NCI-H748 treated with DMSO at 0.1 percent for 48 hours (cell line): ENCODE measurements at places on chromosomes 2 and 18.

GRCh38 chr2:127563458-127564428 lies 28.3 kb downstream of the MYO7B start:
- no peak for DNase-seq

GRCh38 chr2:238016526-238016925 lies 44.3 kb upstream of the SCLY start:
- no peak for DNase-seq

GRCh38 chr18:40108596-40108995 lies 1846.4 kb upstream of the PIK3C3 start:
- DNase-seq = peak; percentile 31

DNA sequence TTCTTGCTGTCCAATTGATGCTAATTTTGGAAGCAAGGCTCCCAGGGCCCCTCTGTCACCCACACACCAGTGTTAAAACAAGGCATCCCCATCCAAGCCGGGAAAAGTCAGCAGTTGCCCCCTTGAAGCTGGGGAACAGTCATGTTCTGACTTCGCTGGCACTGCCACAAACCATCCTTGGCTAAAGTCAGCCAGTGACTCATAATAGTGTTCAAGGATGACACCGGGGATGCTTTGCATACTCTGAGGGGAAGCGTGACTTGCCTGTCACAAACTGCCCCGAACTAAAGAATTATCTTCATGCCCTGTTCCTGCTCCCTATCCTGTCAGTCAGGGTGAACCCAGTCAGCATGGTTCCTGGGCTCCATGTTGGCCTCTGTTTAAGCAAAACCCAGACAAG lies 37.0 kb downstream of the TGFA start:
- no peak for DNase-seq

DNA sequence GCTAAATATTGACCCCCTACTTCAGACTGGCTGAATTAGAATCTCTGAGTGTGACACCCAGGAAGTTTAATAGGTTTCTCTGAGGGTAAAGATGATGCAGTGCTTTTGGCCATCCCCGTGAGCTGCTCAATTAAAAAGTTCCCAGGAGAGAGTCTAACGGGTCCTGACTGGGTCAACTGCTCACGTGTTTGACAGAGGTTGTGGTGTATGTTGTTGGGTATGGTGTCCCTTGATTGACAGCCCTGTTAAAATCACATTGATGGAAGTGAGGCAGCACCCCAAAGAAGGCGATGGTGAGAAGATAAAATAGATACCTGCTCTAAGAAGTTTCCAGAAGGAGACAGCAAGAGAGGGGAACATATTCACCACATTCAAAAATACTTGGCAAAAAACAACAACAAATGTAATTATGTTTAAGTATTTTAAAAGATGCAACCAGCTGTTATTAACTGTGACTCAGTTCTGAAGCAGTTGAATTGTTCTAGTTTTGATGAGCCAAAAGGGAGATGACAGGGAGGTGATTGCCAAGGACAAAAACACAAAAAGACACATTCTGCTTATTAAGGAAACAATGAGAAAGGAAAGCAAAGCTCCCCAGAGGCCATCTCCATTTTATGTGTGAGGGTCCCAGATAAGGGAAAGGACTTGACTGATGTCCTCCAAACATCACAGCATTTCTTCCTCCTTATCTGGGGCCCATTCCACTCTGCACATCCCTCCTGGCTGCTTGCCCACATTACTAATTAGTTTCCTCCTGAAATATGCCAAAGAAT lies 11.5 kb upstream of the GMCL1 start:
- no peak for DNase-seq

GRCh38 chr2:16137080-16137755 lies 196.9 kb downstream of the MYCN start:
- no peak for DNase-seq

DNA sequence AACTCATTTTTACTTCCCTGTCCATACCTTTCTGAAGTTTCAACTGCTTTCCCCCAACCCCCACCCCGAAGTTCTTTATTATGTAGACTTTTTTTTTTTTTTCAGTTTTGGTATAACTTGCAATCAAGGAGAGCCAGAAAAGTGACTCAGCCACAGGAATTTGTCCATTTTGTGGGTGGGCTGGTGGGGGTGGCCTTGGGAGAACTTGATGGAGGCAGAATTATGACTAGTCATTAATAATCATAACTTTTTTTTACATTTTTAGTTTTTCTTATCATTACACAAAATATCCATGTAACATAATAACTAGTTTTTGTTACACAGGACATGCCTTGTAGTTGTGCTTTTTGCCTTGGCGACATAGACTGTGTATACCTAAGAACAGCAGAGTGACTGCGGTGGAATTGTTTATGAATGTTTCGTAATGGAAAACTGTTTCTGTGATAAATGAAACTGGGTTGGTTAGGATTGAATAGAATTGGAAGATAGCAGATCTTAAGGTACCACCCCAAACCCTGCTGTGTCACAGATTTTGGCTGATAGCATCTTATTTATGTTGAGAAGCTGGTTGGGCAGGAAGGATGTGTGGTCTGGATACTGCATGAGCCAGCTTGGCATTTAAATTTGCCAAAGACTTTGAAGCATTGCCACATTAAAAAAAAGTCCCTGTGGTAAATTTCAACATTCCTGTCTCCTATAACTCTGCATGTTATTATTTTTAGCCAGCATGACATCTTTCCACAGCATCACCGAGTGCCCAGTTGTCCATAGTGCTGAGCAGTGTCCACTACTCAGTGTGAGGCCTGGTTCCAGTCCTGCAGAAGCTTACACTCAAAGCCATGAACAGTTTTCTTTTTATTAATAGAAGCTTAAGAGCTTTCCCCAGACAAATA lies 30.7 kb downstream of the LYPD6B start:
- no peak for DNase-seq

DNA sequence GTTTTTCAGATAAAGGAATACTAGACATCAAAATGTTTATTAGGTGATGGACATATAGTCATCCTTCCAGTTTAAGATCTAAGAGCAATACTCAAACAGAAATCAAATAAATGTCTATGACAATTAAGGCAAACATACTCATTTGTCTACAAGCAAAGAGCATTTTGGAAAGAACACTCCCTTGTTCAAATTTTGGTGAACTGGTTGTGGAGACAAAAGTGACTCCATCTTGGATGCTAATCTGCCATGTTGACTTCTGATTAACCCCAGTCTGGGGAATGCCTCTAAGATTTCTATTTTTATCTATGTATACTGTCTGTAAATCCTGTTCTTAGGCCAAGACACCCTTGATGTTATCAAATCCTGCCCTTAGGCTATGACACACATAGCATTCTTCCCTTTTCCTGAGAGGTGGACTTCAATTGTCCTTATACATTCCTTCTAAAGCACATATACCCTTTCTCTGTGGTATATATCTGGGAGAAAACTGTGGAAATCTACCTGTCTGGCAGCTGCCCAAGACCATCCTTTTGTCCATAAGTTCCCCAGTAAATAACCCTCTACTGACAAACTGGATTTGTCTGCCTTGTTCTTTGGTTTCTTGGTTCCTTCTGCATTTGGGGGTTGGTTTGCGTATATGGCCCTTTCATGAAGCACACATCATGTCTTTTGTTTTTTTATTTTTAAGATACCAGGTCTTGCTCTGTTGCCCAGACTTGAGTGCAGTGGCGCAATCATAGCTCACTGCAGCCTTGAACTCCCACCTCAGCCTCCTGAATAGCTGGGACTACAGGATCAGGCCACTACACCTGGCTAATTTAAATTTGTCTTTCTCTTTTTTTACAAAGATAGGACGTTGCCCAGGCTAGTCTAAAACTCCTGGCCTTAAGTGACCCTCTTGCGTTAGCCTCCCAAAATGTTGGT lies 12.5 kb upstream of the PLEKHM3 start:
- DNase-seq = no peak

GRCh38 chr18:32297579-32298170 lies 107.8 kb downstream of the MEP1B start:
- no peak for DNase-seq

DNA sequence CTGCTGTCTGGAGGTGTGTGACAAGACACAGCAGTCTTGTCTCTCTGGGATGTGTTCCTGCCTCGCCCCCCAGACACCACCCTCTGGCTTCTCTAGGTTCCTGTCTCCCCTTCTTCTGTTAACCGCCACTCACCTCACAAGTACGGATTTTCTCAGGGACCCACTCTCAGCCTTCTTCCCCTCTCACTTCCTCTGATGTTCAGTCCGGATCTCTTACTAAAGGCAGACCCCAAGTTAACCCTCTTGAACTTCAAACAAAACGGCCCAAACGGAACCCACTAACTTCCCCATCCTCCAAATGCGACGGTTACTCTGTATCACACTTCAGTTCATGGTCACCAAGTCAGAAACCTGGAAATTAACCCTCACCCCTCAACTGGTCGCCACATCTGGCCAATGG lies 32.0 kb downstream of the B4GALT6 start:
- DNase-seq = no peak

GRCh38 chr2:85744741-85745601 lies 8.8 kb upstream of the ATOH8 start:
- DNase-seq = no peak

GRCh38 chr2:58042486-58042970 lies 4.1 kb upstream of the VRK2 start:
- peak; percentile 42 for DNase-seq

DNA sequence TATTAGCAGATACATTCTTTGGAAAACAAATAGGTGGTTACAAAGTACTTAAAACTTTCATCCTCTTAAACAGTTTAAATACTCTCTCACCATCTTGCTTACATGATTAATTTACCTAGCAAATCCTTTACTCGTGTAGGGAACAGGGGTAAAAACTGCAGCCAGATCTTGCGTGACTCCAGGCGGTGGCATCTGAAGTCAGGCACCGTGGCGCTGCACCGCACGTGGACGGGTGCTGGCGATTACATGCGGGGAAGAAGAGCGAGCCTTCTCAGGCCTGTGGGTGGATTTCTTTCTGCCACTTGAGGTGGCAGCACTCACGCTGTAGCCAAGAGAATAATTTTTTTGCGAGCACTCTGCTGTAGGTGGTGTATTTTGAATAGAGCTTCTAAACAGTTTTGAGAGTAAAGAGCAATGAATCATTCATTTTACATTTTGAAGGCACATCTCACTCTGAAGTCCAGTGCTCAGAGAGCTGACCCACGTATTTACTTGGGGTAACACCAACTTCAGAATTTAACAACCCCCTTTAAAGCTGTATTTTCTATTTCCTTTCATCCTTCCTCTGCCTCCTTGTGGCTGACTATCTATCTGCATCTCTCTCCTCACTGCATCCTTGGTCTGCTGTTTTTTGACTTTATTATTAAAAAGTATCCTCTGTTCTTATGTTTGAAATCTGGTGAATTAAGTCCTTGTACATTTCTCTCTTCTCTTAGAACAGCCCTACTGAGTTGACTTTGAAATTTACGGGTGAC lies 68.9 kb downstream of the EPAS1 start:
- DNase-seq = no peak

GRCh38 chr2:66283787-66284186 lies 151.1 kb upstream of the MEIS1 start:
- no peak for DNase-seq

DNA sequence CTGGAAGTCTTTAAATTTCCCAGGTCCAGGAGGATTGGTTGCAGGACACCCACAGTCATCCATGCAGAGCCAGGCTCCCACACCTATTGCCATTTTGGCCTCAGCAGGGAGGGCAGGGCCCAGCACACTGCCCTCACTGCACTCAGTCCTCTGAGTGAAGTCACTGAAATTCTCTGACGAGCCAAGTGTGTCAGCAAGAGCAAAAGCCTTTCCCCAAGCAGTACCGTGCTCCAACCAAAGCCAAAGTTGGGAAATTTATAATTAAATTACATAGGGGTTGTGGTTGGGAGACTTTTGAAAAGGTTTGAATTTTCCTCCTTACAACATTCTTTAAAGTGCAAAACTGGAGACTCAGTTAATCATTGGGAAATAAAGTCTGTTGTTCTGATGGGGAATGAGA lies 98.5 kb upstream of the CD226 start:
- no peak for DNase-seq

DNA sequence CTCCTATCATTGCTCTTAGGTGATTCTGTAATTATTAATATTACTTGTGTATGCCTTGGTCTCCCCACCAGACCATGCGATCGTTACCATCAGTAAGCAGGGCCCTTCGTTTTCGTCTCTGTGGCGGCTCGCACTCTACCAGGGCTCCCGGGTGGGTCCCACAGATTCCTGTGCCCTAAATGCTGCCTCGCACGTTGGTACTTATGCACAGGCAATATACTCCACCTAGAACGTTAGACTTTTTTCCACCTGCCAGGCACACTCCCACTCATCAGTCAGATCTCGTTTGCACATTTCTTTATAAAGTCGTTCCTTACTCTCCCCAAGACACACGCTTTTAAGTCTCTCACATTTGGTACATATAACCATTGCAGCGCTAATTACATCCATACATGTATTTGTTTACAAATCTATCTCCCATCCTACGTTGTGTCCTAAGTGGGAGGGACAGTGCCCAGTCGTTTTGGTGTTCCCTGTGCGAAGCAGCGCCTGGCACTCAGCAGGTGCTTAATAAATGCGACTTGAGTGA lies 901 bp downstream of the FEZ2 start:
- DNase-seq = no peak

DNA sequence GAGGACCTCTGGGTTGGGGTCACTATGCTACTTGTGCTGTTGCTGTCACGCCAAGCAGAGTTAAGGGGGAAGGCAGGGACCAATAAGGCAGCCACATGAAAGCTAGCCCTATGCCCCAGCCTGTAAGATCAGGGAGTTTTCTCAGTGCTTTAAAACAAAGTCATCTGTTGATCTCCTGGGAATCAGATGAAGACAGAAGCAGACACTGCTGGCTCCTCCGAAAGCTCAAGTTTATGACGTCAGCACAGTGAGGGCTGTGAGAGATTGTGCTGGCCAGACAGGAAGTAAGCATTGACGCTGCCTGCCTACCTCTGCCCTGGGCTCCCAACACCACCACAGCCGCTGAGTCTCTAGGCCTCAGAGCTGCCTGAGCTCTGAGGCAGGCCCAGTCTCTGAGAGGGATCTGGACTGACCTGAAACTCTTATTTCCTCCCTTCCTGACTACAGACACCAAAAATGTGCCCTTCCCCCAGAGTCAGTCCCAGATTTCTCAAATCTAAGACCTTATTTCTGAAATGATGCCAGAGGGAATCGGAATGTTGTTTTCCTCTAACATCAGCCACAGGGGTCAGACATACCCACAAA lies 118.1 kb upstream of the EPAS1 start:
- DNase-seq = no peak

DNA sequence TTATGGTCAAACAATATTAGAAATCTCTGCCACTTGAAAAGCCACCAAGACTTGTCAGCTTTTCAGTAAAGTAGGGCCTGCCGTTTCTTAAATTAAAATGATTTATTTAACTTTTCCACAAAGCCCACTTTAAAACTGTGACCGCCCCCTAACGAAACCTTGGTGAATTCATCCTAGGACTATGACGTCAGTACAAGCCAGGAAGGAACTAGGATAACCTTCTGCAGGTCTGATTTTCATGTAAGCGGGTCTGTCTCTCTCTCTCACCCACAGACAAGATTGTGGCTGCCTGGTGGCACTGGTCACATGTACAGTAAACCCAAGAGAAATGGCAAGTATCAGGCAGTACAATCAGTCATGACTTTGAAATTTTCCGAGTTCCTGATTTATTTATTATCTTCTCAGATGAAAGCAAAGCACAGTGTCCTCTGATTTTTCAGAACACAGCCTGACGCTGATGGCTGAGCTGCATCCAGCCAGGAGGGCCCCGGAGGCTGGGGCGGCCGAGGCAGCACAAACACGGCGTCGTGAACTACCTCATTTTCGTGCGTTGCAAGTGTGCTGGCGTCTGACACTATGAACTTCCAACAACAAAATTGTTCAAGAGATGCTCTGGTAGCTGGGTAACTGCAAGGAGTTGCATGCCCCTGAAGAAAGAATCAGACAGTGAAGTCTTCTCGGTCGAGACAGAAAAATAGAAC lies 18.9 kb downstream of the SALL3 start:
- no peak for DNase-seq

- DNase-seq = no peak
Observed at GRCh38 chr2:26521913-26522180, 43.9 kb upstream of the OTOF start.
